Stimulated activated CD8-positive, alpha-beta memory T cell treated with anti-CD3 and anti-CD28 coated beads, Interleukin-15, amount 100 ng/mL, for 48 hours (primary cell): ENCODE measurements at places on chromosomes 4 and X.

- DNase-seq = no peak
Measured at GRCh38 chrX:118025226-118025625, 91.4 kb downstream of the KLHL13 start.

DNA sequence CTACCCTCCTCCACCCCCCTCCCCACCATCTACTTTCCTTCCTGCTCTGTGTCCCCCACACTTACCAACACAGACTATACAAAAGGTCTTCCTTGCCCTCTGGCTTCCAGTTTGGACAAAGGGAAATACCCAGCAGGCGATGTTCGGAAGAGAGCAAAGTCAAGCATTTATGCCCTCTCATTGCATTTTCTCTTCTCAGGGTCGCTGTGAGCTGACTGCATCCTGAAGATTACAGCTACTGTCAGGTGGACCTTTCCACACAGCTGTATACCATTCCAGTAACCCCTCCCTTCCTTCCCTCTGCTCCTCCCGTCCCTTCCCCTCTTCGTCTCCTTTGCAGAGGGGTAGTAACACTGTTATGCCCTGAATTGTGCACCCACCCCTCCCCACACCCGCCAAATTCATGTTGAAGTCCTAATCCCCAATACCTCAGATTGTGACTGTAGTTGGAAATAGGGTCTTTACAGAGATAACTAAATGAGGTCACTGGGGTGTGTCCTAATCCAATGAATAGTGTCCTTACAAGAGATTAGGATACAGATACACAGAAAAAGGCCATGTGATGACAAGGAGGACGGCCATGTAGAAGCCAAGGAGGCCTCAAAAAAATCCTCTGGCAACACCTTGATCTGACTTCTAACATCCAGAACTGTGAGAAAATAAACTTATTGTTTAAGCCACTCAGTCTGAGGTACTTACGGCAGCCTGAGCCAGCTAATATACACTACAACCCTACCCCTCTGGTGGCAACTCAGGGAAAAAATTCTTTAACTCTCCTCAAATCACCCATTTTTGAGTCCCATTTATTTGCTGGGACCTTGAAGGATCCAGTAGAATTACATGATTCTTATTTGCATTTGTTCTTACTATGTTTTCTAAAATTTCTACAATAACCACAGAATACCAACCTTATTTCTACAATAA is 11.7 kb downstream of the MORF4L2 start:
- no peak for DNase-seq

DNA sequence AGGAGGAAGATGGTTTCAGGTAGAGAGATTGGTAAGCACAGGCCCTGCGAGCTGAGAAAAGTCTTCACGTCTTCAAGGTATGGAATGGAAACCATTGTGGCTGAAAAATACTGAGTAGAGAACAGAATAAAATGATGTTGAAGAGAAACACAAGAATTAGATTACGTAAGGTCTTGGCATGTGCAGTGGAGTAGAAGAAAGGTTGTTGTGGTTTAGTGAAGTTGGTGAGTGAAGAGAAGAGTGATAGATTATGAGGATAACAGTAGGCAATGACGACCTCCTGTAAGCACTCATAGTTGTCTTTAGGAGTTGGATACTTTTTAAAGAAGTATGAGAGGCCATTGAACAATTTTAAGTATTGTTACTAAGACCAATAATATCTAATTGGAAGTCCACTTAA is 642.6 kb downstream of the PCDH7 start:
- DNase-seq = no peak

- no peak for DNase-seq
Measured at GRCh38 chr4:146567396-146567795, 45.7 kb upstream of the SLC10A7 start.

- DNase-seq = no peak
Measured at GRCh38 chr4:162706632-162707031, 460.1 kb downstream of the NAF1 start.

- DNase-seq = no peak
Measured at GRCh38 chr4:149112109-149112508, 669.9 kb upstream of the NR3C2 start.

DNA sequence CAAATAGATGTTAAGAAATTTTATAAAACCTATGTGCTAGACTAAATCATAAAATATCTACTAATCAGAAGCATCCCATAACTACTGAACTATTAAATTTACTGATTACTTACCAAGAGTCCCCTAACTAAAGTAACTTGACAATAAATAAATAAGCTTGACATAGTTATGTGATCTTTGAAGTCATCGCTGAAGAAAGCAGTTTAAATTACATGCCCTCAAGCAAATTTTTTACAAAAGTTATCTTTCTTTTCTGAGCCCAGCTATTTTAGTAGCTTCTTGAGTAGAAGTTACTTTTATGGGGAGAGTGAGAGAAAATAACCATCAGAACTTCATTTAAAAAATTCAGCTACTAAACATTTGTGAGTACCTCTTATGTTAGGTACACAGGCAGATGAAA is 150.9 kb upstream of the FAM241A start:
- DNase-seq = no peak

DNA sequence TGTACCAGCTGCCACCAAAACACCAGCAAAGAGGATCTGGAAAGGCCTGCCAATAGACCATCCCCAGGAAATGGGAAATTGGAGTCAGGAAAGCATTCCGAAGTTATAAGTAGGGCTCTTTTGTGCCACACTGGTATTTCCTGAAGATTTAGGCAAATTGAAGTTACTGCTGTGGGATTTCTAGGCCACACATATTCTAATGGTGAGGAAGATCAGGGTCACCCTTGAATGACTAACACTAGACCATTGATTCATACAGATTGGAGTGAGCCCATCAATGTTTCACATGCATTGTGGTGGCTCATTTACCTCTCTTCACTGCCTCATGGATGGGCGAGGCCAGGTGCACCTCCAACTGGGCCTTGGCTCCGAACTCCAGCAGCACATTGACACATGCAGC is 22.6 kb downstream of the ASB11 start:
- no peak for DNase-seq

DNA sequence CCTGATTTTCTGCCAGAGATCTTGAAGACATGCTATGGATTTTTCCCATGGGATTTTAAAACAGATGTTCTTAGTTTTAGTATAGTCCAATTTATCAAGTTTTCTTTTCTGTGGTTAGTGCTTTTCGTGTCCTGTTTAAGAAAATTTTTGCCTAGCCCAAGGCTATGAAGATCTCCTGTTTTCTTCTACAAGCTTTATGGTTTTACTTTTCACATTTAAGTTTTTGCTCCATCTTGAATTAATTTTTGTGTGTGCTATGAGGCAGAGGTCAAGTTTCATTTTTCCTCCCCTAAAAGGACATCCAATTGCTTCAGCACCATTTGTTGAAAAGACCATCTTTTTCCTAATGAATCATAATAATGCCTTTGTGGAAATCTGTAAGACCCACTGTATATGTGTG is 65.6 kb downstream of the POLR2B start:
- DNase-seq = no peak

DNA sequence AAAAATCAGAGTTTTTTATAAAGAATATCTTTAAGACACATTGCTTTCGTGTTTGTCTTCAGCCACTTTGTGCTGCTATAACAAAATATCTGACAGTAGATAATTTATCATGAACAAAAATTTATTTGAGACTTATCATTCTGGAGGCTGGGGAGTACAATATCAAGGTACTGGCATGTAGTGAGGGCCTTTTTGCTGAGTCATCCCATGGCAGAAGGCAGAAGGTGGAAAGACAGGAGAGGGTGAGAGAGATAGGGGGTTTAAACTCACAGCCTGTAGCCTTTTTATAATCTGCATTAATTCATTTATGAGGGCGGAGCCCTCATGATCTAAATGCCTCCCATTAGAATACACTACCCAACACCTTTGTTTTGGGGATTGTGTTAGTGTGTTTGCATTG is 431.2 kb upstream of the FAM47C start:
- DNase-seq = no peak

DNA sequence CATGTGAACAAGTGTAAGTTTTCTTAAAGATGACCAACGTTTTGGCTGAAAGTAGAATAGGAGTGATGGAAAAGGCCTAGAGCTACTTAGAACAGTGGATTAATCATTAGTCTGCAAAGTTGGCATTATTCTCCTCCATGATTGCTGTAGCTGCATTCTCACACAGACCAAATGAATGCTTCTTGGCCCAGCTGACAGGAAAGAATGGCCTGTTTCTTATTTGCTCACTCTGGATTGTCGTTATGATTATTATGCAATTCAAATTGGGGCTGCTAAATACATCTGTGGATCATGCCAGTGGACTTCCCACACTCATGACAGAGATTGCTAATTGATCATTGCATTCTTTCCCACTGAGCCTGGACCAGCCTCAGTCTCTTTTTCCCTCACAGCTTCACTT is 285.0 kb downstream of the STIM2 start:
- no peak for DNase-seq

DNA sequence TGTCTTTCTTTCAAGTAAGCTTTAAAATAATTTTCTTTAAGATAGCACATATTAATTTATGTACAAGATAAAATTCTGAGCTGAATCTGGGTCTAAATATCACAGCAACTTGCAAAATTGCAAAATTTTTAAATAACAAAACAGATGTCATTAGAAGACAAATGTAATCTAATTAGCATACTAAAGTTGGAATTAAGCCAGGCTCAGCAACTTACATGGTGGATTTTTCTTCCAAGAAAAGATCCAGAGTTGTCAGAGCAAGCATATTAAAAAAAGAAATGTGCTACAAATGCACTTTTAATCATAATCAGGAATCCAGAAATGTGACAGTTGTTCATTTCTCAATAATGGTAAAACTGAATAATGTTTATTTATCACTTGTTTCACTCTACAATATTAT is 906.9 kb upstream of the INTU start:
- DNase-seq = no peak
